ENCODE measurements at places on chromosomes 1 and 21.

DNA sequence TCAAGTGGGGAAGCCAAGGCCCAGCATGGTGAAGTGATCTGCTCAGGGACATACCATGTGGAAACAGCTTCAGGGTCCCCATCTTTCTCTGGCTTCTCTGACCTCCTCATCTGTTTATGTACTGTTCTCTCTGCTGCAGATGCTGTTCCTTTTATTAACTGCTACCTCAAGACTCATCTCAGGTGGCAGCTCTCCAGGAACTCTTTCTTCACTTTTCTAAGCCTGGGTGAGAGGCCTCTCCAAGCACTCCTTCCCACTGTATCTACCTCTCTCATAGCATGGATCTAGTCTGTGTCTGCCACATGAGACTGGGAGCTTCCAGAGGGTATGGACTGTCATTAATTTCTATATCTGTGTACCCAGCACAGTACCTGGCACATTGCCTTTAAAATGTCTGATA lies 73.4 kb upstream of the PPM1J start:
- DNase-seq, result no peak

- DNase-seq, result no peak
These were observed 15.0 kb upstream of the GPR25 start for GRCh38 chr1:200857804-200858203.

DNA sequence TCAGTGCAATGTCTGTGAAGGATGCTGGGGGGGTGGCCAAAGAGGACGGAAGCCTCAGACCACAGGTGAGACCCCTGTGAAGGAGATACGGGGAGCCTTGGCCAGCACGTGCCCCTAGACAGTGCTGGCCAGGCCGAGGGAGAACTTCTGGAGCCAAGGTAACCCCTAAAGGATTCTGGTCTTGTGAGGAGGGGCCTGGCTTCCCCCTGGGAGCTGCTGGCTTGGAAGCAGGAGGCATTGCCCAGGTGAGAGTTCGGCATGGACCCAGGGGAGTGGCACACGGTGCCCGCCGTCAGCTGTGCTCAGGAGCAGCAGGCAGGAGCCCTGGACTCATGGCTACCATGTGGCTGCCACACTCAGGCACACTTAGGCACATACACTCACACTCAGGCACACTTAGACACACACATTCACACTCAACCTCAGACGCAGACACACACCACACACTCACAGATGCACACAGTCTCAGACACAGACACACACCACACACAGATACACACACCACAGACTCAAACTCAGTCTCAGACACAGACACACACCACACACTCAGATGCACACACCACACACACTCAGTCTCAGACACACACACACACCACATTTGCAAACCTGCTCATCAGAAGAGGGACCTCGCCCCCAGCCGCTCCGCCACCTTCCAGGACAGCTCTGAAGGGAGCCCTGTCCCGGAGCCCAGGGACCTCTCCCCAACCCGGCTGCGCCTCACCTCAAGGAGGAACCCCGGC lies 1.1 kb upstream of the COL6A2 start:
- no peak for DNase-seq

DNA sequence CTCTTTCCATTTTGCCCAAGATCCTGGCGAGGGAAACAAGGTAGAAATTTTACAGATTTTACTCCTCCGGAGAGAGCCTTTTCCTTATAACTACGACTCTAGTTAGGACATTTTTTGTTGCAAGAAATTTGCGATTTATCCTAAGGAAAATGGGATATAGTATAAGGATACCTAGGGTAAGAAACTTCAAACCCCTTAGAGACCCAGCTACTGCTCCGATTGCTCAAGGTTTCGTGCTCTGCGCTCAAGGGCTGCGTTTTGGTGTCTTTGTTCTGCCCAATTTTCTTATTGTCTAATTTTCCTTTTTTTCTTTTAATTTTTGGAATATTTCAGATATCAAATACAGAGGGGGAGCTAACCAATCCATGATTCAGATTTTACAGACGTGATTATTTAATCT lies 1.5 kb downstream of the TTC3 start:
- no peak for DNase-seq

GRCh38 chr1:150846473-150847146 lies 29.8 kb downstream of the ARNT start:
- no peak for DNase-seq

DNA sequence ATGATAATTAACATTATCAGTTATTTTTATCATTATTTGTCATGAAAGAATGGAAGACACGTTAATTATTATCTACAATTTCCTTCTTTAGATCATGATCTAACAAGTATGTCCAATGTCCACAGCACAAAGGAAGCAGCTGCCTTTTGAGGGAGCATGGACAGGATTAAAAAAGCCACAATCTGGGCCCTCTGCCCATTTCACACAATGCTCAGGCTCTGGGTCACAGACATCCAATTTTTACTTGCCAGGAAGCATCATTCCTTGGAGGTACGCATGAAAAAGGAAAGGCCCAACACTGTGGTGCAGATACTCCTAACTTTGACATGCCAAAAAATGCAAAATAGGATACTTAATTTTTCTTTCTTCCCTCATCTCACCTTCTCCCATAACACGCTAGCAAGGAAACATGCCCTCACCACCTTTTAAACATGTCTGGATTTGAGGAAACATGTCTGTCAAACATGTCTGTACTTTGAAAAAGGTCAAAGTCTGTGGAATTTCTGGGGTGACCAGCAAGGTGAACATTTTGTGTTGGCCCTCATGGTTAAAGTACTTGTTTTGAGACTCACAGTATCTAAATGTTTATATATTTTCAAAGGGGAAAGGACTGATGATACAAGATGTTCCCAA lies 40.0 kb downstream of the GADD45A start:
- DNase-seq, result no peak

- no peak for DNase-seq
These were observed 156.6 kb downstream of the DNM3 start for GRCh38 chr1:171997936-171998335.

DNA sequence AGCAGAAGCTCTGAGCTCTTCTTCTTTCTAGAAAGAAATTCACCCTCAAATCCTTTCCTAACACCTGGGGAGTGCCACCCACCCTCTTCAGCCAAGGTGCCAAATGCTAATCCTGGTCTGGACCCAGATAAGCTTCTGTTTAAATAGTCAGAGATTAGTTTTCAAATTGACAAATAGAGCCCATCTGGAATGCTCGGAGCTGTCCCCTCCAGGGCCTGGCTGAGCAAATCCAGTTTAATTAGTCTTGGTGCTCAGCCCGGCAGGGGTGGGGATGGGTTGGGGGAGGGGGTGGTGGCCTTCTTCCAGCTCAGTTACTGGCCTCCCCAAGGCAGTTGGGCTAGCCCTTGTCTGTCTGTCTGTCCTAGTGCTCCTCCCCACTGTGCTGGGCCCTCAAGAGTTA lies 269.5 kb downstream of the GRIK3 start:
- no peak for DNase-seq

DNA sequence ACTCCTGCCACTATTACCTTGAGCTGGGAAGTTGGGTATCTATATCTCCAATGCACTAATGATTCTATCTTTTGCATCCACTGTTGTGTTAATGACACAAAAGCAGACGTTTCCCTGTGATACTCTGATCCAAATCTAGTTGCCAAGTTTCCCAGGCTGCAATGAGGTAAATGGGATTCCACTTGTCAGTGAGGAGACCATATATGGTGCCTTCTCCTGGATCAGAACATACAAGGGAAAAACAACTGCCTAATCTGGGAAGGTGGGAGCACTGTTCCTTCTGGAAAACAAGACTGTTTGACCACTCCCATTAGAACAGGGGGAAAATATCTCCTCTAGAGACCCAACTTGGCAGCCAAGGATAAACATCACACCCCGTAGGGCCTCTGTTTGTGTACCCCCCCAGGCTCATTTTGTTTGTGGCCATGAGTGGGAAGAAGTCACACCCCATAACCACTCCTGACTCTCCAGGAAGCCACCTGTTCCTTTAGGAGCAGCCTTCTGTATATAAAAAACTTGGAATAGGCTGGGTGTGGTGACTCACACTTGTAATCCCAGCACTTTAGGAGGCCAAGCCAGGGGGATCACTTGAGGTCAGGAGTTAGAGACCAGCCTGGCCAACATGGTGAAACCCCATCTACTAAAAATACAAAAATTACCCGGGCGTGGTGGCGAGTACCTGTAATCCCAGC lies 28.5 kb upstream of the SLC6A9 start:
- DNase-seq, result no peak

GRCh38 chr1:213605732-213606131 lies 382.0 kb upstream of the PROX1 start:
- DNase-seq, result no peak

DNA sequence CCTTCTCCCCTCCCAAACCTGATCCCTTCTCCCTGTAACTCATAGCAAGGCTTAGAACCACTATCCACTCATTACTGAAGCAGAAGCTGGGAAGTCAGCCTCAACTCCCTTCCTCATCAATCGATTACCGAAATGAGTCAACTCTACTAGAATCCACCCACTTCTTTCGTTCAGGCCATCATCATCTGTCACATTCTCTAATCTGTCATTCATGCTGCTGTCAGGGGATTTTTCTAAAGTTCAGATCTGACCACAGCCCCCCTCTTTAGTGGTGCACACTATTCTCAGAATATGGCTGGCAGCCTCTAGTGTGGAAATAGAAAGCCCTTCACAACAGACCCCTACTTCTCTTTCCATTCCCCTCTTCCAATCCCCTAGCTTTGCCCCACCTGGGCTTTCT lies 5.1 kb downstream of the NT5C1A start:
- no peak for DNase-seq
